IMR-90 (cell line): ENCODE measurements at places on chromosomes 7 and 10. TPM values are rescaled to one million over a fixed set of nuclear protein-coding genes. Genes with fewer than 3 reads are reported as not detected.

DNA sequence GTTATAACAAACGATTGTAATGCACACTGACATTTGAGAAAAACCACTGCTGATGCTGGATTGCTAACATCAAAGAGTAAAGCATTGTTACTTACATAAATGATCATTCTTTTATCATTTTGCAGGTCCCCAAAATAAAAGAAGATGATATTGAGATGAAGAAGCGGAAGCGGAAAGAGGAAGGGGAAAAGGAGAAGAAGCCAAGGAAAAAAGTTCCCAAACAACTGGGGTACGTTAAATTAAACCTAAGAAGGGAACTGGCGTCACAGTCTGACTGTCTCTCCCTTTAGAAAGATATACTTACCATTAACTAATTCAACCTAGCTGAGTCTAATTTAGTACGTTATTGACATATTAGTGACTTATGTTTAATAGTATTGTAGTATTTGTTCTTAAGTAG, 28.1 kb downstream of the UBN2 start:
- DNase-seq, result no peak

Gene DGKB
- under 0.01 TPM in 1 of 2 replicates, not detected in the other for total RNA-seq

Gene MOGAT3
- total RNA-seq, result not detected in 2 replicates

DNA sequence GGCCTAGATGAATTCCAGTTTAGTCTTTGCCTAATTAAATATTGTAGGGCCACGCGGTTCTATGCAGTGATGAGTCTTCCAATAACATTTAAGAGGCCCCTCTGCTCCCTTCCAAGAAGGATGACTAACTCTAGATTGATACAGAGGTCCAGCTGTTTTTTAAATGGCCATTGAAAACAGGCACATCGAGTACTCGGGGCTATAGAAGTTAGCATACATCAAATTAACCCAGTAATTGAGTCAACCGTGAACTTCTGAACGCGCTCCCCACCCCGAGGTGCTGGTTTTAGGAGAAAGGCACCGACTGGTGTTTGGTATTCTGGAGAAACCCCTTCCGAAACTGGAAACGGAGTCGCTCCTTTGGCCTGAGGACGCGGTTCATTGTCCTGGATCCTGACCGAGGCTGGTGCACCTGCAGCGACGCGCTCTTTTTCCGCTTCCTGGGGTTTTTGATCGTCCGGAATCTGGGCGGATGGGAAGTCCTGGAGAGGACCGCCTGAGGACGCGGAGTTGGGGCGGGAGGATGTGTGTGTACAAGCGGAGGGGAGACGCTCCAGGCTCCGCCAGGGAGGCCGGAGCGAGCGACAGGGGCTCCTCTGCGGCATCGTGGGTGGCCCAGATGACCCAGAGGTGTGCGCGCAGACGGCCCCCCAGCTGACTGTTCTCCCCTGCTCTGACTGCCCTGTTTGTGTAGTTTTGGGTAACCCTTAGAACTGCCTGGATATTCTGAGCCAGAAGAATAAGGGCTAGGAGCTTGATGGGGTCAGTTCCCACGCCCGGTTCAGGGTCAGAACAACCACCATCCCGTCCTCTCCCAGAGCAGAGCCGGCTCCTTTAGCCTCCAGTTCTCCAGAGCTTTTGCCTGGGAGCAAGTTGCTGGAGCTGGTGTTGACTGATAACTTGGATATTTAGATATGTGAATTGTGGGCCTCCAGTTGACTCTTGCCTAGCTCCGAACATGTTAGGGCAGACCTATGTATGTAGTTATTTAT, 711 bp downstream of the FAM221A start:
- DNase-seq, result peak; percentile 62

Gene TOMM7
- total RNA-seq, result 67.2 and 125 TPM in 2 replicates

- no peak for DNase-seq
Observed at GRCh38 chr10:102605712-102606111, 38.6 kb upstream of the TRIM8 start.
